ENCODE measurements at places on chromosomes 6 and 20. TPM values are rescaled to one million over a fixed set of nuclear protein-coding genes. Genes with fewer than 3 reads are reported as not detected.

DNA sequence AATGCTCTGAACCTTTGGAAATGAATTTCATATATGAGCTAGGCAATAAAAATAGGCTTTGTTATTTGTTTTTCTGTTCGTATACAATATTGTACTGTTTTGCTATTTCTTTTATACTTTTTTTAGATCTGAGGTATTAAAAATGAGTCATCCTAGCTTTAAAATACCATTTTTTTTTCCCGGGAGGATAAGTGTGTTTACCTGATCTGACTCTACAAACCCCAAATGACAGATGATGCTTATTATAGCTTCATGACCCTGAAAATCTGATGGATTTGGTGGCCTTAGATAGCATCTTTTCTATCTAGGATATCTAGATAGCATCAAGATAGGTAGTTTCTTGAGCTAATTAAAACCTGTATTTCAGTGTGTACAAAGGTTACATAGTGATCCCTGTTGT, 206.4 kb downstream of the DTNBP1 start:
- H3K27me3 ChIP-seq = no peaks in the 10 kb centered on the region
- H3K4me1 ChIP-seq = peaks cover 10% of the 10 kb centered on the region
- no peak for DNase-seq

DNA sequence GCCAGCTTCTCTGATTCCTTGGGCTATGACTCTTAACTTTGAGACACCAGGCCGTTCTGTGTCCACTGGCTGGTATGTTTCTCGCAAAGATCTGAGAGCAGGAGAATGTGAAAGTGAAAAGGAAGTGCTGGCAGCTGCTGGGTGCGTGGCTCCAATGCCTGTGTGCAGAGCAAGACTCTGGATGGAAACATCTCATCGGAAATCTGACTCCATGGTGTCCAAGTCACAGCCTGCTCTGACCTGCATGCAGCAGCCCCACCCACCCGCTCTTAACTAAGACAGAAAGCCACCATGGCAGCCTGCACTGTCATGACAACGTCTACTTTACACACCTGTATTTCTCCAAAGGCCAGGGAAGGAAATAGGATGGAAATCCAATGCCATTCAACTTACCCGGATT, 66.3 kb upstream of the MPC1 start:
- no peak overlapping the region for H3K4me3 ChIP-seq
- H3K4me1 ChIP-seq = no peaks in the 10 kb centered on the region
- H3K27ac ChIP-seq = no peak overlapping the region
- peaks cover 38% of the 10 kb centered on the region for H3K36me3 ChIP-seq
- no peak for DNase-seq

DNA sequence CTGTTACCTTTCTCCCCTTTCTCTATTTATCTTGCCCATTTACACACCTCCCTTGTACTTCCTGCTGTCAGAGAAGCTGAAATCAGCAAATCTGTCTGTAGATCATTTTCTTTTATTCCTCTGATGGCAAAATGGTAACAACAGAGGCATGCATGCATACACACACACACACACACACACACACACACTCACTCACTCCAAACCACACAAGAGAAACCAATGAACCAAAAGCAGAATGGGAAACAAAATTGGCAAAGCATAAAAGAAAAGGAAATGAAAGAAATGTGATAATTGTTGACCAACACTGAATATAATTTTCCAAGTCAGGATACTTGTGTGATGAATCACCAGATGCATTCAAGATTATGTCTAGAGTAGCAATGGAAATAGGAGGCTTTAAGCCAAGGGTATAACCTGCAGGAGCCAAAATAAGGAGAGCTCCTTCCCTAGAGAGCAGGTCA, 172.4 kb downstream of the PLCB4 start:
- H3K27ac ChIP-seq = no peak overlapping the region
- H3K36me3 ChIP-seq = peaks cover 4% of the 10 kb centered on the region
- no peak for DNase-seq
- H3K4me3 ChIP-seq = no peak overlapping the region
- H3K4me1 ChIP-seq = no peaks in the 10 kb centered on the region

Gene SPINT4
- not detected for total RNA-seq

Gene FAM217A
- not detected for total RNA-seq

- no peak overlapping the region for H3K4me3 ChIP-seq
- no peaks in the 10 kb centered on the region for H3K27me3 ChIP-seq
- H3K4me1 ChIP-seq = no peaks in the 10 kb centered on the region
Observed at GRCh38 chr6:36566418-36566905, 19.2 kb upstream of the STK38 start.

DNA sequence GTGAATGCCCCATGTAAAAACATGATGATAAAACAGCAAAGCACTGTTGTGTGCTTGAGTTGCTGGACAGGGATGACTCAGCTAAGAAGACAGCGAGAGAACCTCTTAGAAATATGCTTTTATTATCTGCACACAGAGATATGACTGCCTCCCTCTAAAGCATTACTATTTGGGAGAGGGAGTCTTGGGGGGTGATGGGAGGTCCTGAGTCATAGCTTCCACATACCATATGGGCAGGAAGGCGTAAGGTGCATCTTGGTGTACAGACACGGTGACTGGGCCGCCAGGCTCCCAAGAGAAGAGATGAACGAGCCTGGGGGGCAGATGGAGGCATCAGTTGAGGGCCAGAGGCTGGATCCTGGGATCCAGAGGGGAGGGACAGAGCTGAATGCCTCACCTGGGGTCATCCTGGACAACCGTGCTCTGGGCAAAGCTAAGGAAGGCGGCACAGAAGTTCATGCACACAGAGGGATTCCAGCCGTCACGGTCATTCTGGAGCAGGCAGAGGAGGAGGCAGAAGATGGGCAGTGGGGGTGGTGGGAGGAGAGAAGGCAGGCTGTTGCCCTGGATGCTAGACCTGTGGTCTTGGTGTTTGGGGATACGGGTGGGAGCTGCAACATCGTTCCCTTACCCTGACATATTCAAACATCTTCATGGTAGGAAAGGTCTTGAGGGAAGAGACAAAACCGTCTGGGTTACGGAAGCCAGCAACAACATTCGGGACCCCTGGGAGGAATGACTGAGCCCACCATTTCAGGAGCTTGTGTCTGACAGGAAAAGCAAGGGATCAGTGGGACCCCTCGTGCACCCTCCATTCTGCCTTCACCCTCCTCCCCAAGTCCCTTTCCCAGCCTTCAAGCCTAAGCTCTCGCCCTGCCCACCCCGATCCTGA, 2.0 kb downstream of the DXO start:
- H3K27ac ChIP-seq = no peak overlapping the region
- H3K36me3 ChIP-seq = peaks cover 69% of the 10 kb centered on the region
- H3K27me3 ChIP-seq = no peaks in the 10 kb centered on the region
- H3K4me1 ChIP-seq = peaks cover 3% of the 10 kb centered on the region

GRCh38 chr6:25476126-25476525, 175.9 kb upstream of the SCGN start:
- H3K27me3 ChIP-seq = no peaks in the 10 kb centered on the region
- no peak for DNase-seq
- H3K4me1 ChIP-seq = no peaks in the 10 kb centered on the region
- H3K4me3 ChIP-seq = no peak overlapping the region
- H3K27ac ChIP-seq = no peak overlapping the region

Gene SYCP2
- total RNA-seq = 0.70 TPM

GRCh38 chr6:91782802-91783201, 1195.9 kb upstream of the MAP3K7 start:
- no peak for DNase-seq
- H3K4me1 ChIP-seq = peaks cover 6% of the 10 kb centered on the region
- no peaks in the 10 kb centered on the region for H3K27me3 ChIP-seq

DNA sequence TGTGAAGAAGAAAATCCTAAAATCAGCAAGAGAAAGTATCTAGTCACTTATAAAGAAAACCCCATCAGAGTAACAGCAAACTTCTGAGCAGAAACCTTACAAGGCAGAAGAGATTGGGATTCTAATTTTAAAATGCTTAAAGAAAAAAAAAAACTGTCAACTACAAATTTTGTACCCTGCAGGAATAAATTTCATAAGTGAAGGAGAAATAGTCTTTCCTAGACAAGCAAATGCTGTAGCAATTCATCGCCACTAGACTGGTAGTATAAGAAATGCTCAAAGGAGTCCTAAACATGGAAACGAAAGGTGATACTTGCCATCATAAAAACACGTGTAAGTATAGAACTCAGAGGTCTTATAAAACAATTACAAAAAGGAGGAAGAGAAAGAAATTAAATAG, 54.4 kb downstream of the PDSS2 start:
- H3K4me3 ChIP-seq = no peak overlapping the region
- no peaks in the 10 kb centered on the region for H3K27me3 ChIP-seq
- peaks cover 29% of the 10 kb centered on the region for H3K36me3 ChIP-seq
- H3K27ac ChIP-seq = no peak overlapping the region
- H3K4me1 ChIP-seq = peaks cover 6% of the 10 kb centered on the region

DNA sequence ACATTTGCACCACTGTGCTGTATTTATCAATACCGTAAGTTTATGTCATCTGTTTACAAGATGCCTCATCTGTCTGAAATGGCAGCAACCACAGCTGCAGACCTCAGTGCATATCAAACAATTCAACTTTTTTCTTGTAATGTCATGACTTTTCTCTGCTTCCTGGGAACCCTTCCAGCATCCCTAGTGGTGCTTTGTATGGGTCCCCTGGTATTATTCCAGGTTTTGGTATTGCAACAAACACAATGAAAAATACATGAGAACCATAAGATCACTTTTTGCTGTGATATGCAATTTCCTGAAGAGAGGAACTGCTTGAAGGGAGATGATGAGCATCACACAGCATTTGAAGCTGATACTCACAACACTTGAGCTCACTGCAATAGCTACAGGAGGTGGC, 12.0 kb upstream of the TXNDC5 start:
- peaks cover 4% of the 10 kb centered on the region for H3K36me3 ChIP-seq
- no peaks in the 10 kb centered on the region for H3K4me1 ChIP-seq
- H3K27me3 ChIP-seq = no peaks in the 10 kb centered on the region
- H3K4me3 ChIP-seq = no peak overlapping the region
- no peak overlapping the region for H3K27ac ChIP-seq

Gene CTSZ
- total RNA-seq = 35.7 TPM

DNA sequence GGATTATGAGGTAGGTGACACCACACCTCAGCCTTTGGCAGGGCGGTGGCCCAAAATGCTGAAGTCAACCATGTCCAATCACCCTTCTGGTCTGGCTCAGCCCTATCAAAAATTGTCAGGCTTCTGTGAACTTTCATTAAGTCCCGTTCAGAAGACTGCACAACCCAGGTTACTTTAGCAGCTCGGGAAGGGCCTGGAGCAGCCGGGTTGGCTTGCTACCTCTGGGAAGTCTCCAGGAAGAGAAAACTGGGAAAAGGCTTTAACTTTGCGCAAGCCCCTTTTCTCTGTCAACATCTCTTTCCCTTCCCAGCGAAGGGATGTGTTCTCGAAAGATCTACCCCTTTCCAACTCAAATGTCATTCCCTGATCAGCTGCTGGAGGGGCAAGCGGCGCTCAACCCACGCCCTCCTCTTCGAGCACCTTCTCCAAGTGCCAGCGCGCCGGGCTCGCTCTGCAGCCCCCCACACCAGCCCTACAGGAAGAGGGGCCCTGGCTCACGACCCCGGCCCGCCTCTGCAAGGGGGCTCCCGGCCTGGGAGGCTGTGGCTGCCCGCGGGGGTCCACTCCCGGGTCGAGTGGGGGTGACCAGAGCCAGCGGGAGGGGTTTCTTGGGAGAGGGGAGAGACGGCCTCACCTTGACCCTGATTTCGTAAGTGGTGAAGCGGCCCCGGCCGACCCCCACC, 573 bp downstream of the SNX3 start:
- DNase-seq = peak; percentile 40
- H3K4me3 ChIP-seq = peak overlapping the region; percentile 82
- H3K36me3 ChIP-seq = no peaks in the 10 kb centered on the region
- no peaks in the 10 kb centered on the region for H3K27me3 ChIP-seq
- no peaks in the 10 kb centered on the region for H3K4me1 ChIP-seq
- no peak overlapping the region for H3K27ac ChIP-seq

DNA sequence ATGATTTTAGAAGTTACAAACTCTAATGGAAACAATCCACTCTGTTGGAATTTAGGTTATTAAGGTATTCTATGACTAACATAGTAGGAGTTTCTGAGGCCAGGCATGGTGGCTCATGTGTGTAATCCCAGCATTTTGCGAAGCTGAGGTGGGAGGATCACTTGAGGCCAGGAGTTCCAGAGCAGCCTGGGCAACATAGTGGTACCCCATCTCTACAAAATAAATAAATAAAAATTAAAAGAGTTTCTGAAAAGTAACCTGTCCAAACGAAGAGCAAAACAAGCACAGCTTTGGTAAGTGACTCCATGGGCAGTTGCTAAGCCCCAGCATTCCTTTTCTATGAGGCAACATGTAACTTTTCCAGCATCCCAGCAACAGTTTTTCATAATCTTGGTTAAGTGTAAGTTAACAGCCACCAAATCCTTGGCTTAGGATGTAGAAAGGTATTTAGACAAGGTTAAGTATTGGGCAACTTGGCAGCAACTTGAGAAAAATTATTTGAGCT, 86.3 kb downstream of the SOX4 start:
- H3K27me3 ChIP-seq = no peaks in the 10 kb centered on the region
- DNase-seq = no peak
- no peak overlapping the region for H3K27ac ChIP-seq
- H3K4me3 ChIP-seq = no peak overlapping the region
- H3K4me1 ChIP-seq = peaks cover 1% of the 10 kb centered on the region

Gene TUBB2B
- total RNA-seq = 320 TPM

Gene SNAP91
- total RNA-seq = 1.4 TPM

DNA sequence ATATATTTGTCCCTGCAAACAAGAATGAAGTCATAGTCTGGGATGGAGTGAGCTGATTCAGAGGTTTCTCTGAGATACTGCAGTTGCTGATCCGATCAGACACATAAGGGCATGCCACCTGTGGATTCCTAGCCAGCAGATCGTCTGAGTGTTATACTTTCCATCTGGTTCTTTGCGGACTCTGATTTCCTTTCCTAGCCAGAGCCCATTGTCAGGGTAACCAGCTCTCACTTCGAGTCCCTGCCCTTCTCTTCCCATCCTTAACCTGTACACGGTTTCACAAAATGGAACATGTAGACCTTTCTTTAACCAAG, 100.9 kb downstream of the TMEM200A start:
- H3K4me1 ChIP-seq = no peaks in the 10 kb centered on the region
- no peak overlapping the region for H3K4me3 ChIP-seq
- no peak for DNase-seq
- H3K27ac ChIP-seq = no peak overlapping the region

Gene SLC35D3
- total RNA-seq = 0.57 TPM

Gene TCF19
- 16.5 TPM for total RNA-seq

Gene HLA-DQB1
- 39.2 TPM for total RNA-seq

Gene RNF182
- total RNA-seq = 3.7 TPM

GRCh38 chr20:34895465-34895864, 19.1 kb downstream of the ACSS2 start:
- no peak for DNase-seq
- H3K4me1 ChIP-seq = no peaks in the 10 kb centered on the region
- H3K36me3 ChIP-seq = peaks cover 12% of the 10 kb centered on the region
- no peak overlapping the region for H3K4me3 ChIP-seq
- H3K27ac ChIP-seq = no peak overlapping the region
- no peaks in the 10 kb centered on the region for H3K27me3 ChIP-seq

DNA sequence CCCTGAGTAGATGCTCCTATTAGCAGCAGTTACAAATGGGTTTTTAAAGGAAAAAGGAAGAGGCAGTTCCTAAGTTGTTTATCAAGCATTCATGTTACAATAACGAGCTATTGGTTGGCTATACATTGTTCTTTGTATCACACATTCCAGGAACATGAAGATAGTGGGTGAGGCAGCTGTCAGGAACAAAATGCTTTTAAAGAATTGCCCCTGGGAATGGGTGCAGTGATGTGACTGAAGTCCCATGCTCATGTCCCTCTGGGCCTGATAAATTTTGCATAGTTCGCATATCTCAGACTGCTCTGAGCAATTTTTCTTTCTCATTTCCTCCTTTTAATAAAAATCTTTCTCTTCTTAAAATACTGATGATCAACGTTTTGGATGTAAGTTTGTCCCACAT, 3.7 kb downstream of the ENPP1 start:
- no peaks in the 10 kb centered on the region for H3K36me3 ChIP-seq
- peaks cover 3% of the 10 kb centered on the region for H3K4me1 ChIP-seq
- no peaks in the 10 kb centered on the region for H3K27me3 ChIP-seq
- DNase-seq = no peak
- no peak overlapping the region for H3K27ac ChIP-seq

Measured in H9 (cell line).